Right forelimb (tissue), 1 donor: ENCODE measurements at places on chromosomes 3 and 15.

- DNase-seq = no peak
Observed at GRCh38 chr3:52022323-52023100, 26.8 kb upstream of the RPL29 start.

DNA sequence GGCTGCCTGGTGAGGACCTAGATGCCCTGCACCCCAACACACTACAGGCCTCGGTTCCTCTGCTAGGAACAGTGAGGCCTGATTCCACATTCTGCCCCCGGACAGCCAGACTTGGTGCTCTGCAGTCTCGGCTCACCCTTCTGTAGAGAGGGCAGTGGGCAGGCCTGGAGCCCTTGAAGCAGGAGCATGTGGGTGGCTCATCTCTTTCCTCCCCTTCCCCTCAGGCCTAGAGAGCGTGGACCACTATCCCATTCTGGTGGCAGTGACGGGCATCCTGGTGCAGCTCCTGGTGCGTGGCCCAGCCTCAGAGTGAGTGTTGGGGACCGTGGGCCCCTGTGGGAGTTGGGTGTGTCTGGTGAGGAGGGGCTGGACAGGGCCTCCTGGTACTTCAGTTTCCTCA is 3.3 kb downstream of the AMIGO3 start:
- no peak for DNase-seq

GRCh38 chr3:194577986-194578905 is 55.0 kb downstream of the TMEM44 start:
- DNase-seq = no peak

GRCh38 chr15:31361764-31362515 is 35.3 kb downstream of the KLF13 start:
- DNase-seq = no peak

- DNase-seq = no peak
Observed at GRCh38 chr3:16053794-16054193, 120.7 kb upstream of the GALNT15 start.

- no peak for DNase-seq
Observed at GRCh38 chr15:25092661-25093060, 137.9 kb downstream of the SNRPN start.
